Heart right ventricle (tissue), 16 donors: ENCODE measurements at places on chromosomes 3 and 15.

- no peak for DNase-seq
Observed at GRCh38 chr3:95442766-95443165, 1371.6 kb upstream of the EPHA6 start.

GRCh38 chr15:48084759-48085590 lies 35.8 kb upstream of the SLC24A5 start:
- DNase-seq: no peak

GRCh38 chr3:39208463-39209055 lies 16.2 kb upstream of the XIRP1 start:
- peak; percentile 44 for DNase-seq

- no peak for DNase-seq
Observed at GRCh38 chr3:45362758-45363157, 25.6 kb upstream of the LARS2 start.

- no peak for DNase-seq
Observed at GRCh38 chr3:126097801-126098200, 13.9 kb upstream of the SLC41A3 start.

DNA sequence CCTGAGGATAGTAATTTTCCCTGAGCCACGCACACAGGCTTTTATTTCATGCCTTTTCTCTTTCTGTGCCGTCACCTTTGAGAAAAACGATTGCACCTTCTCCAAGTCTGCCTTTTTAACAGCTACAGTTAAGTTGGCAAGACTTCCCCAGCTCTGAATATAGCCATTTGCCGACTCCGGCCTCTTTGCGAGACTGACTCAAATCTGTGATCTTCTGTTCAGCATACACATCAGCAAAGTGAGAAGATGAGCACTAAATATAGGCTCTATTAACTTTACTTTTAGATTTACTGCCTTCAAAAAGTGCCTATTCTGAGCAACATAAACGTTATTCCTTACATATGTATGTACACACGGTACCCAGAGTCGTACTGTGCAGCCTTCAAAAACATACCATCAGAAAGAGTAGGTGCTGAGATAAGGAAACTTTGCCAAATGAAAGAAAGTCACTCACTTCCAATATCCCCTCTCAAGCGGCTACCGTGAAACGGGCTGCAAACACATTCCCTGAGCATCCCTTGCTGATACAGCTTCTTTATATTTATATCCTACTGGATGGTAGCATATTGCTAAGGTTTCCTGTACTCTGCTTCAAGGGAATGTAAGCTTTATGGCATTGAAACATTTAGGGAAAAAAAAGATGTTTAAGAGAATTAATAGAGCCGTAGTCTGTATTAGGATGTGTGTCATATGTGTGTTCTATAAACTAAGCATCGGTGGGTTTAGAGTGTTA lies 283.3 kb upstream of the TPRG1 start:
- DNase-seq: no peak

DNA sequence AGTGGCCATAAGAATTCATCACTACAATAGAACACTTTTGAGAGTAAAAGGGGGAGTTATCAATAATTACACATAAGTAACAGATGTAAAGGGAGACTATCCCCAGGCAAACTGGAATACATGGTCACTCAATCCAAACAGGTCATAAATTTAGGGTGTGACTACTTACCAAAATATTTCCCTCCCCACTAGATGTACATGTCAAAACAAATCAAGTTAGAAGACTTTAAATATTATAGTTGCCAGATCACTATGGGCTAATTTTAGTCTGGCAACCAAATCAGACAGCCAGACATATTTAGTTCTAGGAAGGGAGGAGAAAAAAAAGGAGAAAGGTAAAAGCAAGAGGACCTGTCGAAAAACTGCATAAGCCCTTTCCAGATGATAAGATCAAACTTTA lies 23.1 kb downstream of the SLC24A5 start:
- no peak for DNase-seq

GRCh38 chr3:76039431-76039830 lies 254.1 kb upstream of the ZNF717 start:
- no peak for DNase-seq

GRCh38 chr3:146968204-146968651 lies 363.1 kb upstream of the PLSCR5 start:
- no peak for DNase-seq

GRCh38 chr3:117510396-117510795 lies 800.8 kb downstream of the TUSC7 start:
- DNase-seq: no peak

- no peak for DNase-seq
Observed at GRCh38 chr15:74129586-74130154, 716 bp upstream of the ISLR2 start.

DNA sequence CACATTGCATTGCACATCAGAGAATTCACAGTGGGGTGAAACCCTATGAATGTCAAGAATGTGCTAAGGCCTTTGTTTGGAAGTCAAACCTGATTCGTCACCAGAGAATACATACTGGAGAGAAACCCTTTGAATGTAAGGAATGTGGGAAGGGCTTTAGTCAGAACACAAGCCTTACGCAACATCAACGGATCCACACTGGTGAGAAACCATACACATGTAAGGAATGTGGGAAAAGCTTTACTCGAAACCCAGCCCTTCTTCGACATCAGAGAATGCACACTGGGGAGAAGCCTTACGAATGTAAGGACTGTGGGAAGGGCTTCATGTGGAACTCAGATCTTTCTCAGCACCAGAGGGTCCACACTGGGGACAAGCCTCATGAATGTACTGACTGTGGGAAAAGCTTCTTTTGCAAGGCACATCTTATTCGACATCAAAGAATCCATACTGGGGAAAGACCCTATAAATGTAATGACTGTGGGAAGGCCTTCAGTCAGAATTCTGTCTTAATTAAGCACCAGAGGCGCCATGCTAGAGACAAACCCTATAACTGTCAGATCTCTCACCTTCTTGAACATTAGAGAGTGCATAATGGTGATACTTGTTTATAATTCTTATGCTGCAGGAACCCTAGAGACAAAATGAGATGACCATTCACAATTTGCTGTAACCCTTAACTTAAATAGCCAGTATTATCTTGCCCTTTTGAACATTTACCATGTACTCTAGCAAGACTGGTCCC lies 9.0 kb downstream of the ZNF662 start:
- no peak for DNase-seq

GRCh38 chr3:148211725-148212124 lies 486.0 kb upstream of the AGTR1 start:
- DNase-seq: no peak

GRCh38 chr15:68113751-68114150 lies 59.6 kb downstream of the PIAS1 start:
- no peak for DNase-seq

DNA sequence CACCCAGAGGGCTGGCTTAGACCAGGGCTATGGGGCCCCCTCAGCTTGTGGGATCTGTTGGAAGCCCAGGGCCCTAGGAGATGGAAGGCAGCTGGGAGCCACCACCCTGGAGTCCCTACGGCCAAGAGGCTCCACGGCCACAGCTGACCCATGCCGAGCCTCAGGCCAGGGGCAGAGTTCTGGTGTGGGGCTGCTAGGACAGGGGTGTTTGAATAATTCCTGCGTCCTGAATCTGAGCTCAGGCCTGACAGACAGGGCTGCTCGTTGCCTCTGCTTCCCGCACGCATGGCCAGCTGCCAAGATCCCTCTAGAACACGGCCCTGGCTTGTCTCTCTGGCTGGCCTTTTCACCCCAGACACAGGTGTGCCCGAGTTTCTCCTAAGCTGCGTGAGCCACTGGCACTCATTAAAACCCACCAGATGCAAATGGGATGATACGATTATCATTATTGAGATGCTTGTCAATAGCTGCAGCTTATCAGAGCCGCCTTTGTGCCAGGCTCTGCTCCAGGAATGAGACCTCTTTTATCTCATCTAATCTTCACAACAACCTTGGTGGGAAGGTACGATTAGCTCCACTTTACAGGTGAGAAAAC lies 70.2 kb downstream of the EFCAB12 start:
- DNase-seq: no peak

DNA sequence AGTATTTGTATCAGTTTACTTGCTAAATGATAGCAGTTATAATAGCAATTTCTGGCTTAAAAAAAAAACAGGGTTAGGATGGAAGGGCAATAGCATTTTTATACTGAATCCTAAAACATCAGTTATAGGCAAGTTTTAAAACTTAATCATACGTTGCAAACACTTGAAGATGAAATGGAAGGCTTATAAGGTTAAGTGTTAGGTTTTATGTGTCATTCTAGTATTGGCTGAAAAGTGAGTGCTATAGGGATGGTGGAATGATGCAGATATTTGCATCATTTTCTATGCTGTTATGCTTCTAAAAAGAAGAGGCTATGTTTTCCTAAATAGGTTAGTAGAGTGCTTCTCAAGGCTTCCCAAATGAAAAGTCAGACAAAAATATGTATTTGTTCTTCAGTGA lies 23.3 kb downstream of the ARIH1 start:
- no peak for DNase-seq

DNA sequence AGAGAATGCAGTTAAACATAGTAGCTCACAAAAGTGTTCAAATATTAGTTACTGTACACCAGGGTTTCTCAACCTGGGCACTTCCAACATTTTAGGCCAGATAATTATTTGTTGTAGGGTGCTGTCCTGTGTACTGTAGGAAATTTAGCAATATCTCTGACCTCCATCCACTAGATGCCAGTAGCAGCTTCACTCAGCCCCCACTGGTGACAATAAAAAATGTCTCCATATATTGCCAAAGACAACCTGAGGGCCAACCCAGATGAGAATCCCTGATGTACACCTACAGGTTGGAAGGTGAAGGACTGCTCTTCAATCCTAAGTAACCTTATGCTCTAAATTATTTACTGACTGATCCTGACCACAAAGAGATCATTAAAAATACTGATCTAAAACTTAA lies 32.5 kb downstream of the DCUN1D1 start:
- DNase-seq: no peak

- DNase-seq: no peak
Observed at GRCh38 chr3:100257586-100257985, 3.2 kb upstream of the TBC1D23 start.

DNA sequence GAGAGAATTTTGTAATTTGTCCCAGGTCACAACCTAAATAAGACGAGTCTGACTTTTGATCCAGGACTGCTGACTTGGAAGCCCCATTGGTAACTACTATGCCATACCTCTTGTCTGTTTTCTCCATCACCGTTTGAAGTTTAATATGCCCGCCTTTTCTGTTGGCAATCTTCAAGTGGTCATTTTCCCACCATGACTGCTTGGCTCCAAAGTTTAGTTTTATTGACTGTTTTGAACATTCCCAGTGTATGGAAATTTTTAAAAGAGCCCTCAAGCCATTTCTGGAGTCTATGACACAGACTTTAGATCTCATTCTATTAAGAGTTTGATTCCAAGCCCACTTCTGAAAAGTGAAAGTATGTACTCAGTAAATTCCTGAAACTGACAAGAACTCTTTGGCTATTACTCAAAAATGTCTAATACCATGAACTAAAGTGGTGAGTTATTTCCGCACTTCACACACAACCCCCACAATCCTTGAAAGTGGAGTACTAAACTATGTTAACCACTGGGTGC lies 136.7 kb upstream of the ADAMTS9 start:
- DNase-seq: no peak

- no peak for DNase-seq
Observed at GRCh38 chr3:89372456-89372855, 265.0 kb downstream of the EPHA3 start.

- DNase-seq: no peak
Observed at GRCh38 chr3:188635258-188636042, 481.5 kb downstream of the LPP start.

- no peak for DNase-seq
Observed at GRCh38 chr15:88681610-88682221, 42.9 kb downstream of the ISG20 start.

GRCh38 chr3:65919826-65920225 lies 118.9 kb downstream of the MAGI1 start:
- DNase-seq: no peak
